ENCODE measurements at places on chromosomes 6 and 20.

GRCh38 chr6:157659536-157660271 lies 163.3 kb upstream of the SNX9 start:
- DNase-seq = no peak

- DNase-seq = no peak
Measured at GRCh38 chr6:147285087-147285855, 81.1 kb downstream of the STXBP5 start.

GRCh38 chr6:131413831-131414191 lies 159.2 kb upstream of the ARG1 start:
- no peak for DNase-seq

- DNase-seq = no peak
Measured at GRCh38 chr6:149913540-149914240, 9.2 kb downstream of the RAET1G start.

DNA sequence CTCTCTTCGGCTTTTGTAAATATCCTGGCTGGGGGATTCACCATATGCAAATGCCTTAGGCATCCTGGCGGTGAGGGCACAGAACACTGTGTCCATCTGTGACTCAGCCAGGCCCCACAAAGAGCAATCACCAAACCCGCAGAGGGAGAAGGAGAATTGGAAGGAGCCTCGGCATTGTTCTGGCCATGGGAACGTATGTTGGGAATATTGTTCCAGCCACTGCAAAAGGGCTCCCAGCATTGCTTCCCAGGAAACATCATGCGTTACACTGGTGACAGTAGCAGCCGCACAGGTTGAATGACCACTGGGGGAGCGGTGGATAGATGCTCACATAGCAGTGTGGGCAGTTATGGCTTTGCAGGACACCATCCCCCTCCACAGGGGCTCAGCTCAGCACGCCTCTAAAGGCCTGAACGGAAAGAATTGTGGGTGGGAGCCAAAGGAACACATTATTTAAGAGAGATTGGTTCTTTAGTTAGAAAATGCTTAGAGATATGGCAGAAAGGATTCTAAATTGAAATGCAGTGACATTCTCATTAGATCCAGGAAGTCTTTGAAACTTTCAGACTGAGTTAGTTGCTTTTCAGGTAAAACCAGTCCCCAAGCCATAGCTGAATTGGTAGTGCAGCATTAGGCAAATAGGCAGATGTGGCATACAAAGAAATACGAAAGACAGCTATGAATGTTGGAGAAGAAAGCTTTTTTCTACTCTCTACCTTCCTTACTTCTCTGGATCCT lies 104.3 kb downstream of the RNF144B start:
- no peak for DNase-seq

- no peak for DNase-seq
Measured at GRCh38 chr20:22509090-22509842, 75.1 kb downstream of the FOXA2 start.

DNA sequence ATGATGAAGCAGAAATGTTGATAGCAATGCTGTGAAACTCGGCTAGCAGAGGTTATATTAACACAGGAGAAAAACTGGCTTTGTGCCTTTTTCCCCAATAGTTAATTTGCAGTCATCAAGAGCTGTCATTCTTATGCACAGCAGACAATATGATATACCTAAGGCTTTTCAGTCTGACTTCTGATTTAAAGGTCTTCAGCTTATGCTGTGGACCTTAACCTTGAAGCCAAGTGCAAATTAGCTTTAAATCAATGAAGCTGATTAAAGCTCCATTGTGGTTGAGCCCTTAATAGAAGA lies 171.6 kb upstream of the ID4 start:
- DNase-seq = peak; percentile 37

DNA sequence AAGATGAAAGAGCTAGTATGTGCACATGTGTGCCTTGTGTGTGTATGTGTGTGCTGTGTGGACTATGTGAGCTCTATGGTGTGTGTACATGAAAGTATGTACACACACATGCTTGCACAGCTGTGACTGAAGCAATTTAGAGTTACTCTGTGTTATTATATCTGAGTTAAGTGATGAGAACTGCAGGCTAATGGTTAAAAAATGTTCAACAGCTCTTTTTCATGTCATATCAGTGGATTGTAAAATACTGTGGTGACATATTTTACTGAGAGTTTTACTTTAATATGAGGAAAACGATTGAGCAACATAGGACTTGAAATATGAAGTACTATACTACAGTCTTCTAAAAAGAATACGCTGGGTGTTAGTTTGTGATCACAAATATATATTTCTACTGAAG lies 195.7 kb upstream of the KCNK16 start:
- no peak for DNase-seq

GRCh38 chr6:135506270-135506997 lies 8.9 kb upstream of the AHI1 start:
- no peak for DNase-seq

DNA sequence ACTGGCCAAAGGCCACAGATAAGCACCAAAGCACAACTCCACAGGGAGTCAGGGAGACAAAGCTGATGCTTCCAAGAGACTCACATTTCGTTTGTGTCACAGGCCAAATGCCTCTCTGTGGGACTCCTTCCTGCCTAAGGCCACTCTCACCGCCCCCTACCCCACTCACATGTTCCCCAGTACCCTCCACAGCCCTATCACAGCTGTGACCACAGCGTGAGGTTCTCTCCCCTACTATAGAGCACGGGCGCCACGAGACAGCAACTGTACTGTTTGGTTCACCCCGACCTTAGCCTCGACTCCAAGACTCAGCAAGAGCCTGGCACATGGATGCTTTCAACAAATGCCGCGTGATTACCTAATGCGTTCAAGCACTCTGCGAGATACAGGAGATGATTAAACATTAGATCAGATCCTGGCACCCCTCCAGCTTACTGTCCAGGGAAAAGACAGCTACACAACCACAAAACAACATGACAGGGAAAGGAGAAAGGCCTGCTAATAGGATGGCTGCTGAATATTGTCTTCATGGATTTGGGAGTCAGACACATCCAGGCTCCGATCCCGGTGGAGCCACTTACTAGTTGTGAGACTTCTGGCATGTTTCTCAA lies 105.5 kb downstream of the AGPAT4 start:
- DNase-seq = peak; percentile 86

- DNase-seq = no peak
Measured at GRCh38 chr6:18118330-18118729, 4.1 kb downstream of the NHLRC1 start.

DNA sequence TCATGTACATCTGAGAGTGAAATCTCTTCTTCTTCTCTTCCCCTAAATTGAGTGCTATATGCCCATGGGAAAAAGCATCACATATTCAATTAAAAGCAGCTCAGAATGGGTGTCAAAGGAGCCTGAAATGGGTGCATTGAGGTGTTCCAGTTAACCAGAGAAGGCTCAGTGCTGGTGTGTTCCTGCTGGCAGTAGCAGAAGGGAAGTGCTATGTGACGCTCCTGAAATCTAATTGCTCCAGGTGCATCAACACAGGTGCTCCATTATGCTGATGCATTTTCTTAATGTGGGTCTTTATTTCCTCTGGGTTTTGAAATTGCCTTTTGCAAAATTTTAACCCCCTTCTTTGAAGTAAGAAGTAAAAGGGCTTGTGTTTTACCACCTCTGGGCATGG lies 17.9 kb downstream of the SLC22A2 start:
- DNase-seq = no peak

GRCh38 chr6:26537846-26538571 lies at the start of gene HMGN4:
HMGN4 (plus strand) TSS chr6:26538366; CDS start chr6:26545207, 6,841 bp downstream.
- DNase-seq = peak; percentile 76

GRCh38 chr6:116883005-116883404 lies 6.0 kb downstream of the RFX6 start:
- no peak for DNase-seq

GRCh38 chr20:63031251-63032014 lies 24.7 kb upstream of the BHLHE23 start:
- no peak for DNase-seq

DNA sequence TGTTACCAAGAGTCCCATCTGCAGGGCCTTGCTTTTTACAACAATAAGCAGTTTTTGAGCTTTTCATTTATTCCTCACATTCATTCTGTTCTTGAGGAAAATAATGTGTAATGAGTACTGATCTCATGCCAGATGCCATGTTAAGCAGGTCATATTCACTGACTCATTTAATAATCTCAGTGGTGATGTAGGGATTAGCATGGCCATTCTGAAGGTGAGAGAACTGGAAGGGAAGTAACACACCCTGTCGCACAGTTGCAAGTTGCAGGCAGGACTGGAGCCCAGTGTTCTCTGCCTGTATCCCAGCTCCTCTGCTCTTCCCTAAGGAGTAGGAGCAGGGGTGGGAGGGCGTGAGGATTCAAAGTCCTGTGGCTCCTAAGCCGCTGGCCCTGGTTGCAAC lies 5.6 kb downstream of the PCIF1 start:
- no peak for DNase-seq

GRCh38 chr6:118934461-118935330 lies at the start of gene MCM9:
MCM9 (minus strand) TSS chr6:118935159; CDS start chr6:118931723, 3,436 bp downstream.
- peak; percentile 44 for DNase-seq

- peak; percentile 58 for DNase-seq
Measured at GRCh38 chr20:64224351-64225170, 31.0 kb upstream of the PCMTD2 start.

DNA sequence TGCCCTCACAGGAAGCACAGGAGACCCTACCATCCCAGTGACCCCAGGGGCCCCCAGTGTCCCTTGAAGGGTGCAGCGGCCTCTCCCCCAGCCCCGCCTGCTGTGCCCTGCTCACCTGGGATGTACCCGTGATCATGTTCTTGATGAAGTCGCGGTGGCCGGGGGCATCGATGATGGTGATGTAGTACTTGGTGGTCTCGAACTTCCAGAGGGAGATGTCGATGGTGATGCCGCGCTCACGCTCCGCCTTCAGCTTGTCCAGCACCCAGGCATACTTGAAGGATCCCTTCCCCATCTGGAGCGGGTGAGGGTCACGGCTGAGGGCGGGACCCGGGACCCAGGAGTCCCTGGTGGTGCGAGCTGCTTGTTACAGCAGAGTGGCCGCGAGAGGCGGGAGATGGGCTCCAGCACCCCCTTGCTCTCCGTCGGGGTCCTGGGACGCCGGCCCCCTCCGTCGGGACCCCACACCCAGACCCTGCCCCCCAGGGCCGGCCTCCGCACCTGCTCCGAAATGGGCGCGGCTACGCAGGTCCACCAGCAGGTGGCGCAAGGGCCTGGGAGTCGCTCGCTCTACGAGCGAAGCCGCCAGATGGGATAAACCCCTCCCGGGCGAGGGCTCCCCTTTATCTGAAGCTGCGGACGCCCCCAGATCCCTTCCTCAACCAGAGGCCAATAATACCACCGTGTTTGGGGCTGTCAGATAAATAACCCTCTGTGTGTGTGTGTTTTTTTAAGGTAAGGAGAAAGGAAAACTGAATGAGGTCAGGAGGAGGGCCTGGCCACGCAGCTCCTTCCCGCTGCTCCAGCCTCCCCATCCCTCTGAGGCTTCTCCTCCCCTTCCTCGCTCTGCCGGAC lies 2.9 kb downstream of the EEF1A2 start:
- no peak for DNase-seq

DNA sequence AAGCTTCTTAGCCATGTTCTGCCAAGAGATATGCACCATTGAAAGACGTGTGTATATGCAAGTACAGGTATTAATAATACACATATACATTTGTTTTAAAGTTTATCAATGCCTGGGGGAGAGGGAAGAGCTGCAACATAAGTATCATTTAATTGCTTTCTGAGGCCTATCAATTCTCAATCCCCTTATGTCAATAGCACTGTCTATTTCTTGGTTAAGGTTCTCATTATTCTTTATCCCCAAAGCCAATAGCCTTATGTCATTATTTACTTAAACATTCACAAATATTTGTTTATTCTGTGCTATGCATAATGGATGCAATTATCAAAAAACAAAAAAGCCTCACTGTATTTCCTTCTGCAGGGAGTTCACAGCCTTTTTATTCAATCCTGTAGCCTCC lies 350.3 kb upstream of the KCNQ5 start:
- DNase-seq = no peak

DNA sequence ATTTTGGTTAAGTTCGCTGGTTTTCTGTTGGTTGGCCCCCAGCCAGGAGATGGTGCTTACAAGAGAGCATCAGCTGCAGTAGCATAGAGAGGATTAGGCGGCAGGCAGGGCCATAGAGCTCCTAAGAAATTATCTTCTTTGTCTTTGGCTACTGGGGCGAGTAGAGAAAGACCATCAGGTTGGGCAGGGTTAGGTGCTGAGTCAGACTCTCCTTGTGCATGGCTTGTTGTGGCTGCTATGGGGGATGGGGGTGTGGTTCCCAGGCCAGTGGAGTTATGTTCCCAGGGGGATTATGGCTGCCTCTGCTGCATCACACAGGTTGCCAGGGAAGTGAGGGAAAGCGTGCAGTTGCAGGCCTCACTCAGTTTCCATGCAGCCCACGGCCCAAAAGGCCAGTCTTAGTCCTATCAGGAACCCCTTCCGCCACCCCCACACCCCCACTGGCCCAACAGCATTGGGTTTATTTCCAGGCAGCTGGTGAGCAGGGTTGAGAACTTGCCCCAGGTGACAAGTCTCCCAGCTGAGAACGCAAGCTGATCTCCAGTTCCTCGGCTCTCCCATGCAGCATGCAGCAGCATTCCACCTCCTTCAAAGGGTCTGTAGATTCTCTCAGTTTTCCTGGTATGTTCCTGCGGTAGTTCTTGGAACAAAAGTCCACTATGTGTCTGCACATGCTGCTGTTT lies 243.7 kb downstream of the UTRN start:
- DNase-seq = no peak

DNA sequence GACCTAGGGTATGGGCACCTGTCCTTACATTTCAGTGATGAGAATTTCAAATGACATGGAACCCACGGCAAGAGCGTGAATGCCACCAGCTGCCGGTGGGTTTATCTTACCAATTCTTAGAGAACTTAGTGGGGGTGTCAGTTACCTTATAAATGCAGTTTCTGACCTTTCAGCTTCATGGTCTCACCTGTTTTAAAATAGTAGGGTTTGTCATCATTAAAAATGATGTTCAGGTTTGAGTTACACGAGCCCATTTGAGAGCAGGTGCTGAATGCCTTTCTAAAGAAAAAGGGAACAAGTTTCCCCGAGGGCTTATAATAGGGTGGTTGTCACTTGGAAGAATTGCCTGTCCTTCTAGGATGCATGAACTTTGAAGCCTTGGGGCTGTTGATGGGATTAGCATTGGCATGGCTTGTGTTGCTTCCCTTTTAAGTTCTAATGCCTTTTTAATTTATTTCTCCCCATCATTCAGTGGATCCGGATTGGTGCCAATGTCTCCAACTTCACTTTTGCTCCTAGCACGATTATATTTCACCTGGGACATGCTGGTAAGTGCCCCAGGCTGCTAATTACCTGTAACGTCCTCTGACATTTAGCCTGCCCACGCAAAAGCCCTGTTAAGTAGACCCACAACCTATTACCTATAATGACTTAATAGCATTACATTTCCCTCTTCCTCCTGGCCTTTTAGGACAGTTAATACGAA lies 27.9 kb downstream of the GHRH start:
- DNase-seq = no peak

- no peak for DNase-seq
Measured at GRCh38 chr20:63115651-63116411, 100.1 kb downstream of the YTHDF1 start.

DNA sequence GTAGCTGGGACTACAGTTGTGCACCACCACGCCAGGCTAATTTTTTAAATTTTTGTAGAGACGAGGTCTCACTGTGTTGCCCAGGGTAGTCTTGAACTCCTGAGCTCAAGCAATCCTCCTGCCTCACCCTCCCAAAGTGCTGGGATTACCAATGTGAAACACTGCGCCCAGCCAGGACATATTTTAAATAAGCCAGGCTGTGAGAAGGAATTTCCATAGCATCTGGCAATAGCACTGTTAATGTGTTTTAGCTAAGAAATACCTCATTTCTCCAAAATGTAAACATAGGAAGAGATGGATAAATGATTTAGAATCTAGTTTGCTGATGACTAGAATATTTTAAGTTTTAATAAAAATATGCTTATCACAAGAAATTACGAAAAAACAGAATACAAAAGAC lies 27.0 kb upstream of the SLA2 start:
- no peak for DNase-seq

- DNase-seq = no peak
Measured at GRCh38 chr20:21397341-21398108, at the start of gene NKX2-4. NKX2-4 (minus strand) TSS chr20:21397526; CDS start chr20:21397399, 127 bp downstream.
